Left ventricle myocardium superior (tissue), 1 donor: ENCODE measurements at places on chromosomes 7 and 10. TPM values are rescaled to one million over a fixed set of nuclear protein-coding genes. Genes with fewer than 3 reads are reported as not detected.

The CYP2E1 gene
- total RNA-seq: 0.69 TPM

GRCh38 chr7:27153526-27153925 lies 1.1 kb upstream of the HOXA3 start:
- no peak for DNase-seq

DNA sequence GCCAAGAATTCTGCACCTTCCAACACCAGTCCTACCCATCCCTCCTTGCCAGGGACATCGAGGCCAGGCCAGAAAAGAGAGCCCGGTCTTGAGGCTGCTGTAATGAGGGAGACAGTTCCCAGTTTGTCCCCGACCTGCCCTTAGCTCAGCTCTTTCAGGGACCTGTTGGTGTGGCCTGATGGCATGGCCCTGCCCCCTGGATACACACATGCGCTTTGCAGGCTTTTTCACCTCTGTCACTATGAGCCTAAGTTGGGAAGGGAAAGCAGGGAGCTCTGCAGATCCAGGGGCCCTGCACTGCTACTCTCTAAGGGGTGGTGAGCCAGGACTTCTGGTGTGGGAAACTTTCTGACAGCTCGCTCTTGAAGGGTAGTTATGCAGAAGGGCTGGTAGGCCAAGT lies 2.1 kb downstream of the SCD start:
- DNase-seq: no peak

- DNase-seq: no peak
Measured at GRCh38 chr10:553233-553632, 136.2 kb downstream of the DIP2C start.

DNA sequence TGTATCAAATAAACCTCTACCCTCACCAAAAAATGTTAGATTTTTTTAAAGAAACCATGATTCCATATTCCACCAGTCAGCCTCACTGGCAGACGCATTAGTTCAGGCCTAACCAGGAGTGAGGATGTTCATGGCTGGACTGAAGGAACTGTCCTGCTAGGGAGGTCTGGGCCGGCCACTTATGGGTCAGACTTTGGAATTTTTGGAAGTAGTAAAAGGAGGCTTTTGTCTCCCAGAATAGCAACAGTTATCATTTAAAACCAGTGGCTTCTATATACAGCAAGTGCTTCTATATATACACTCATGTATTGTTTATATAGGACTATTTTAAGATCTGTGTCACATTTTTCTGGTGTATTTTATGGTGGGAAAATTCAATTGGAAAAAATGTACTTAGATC lies 120.5 kb downstream of the CNNM2 start:
- no peak for DNase-seq

GRCh38 chr7:117020591-117020973 lies 67.3 kb downstream of the ST7 start:
- no peak for DNase-seq

GRCh38 chr7:24834128-24834798 lies 77.0 kb upstream of the GSDME start:
- no peak for DNase-seq

GRCh38 chr7:22016507-22016906 lies 70.8 kb upstream of the CDCA7L start:
- DNase-seq: no peak

DNA sequence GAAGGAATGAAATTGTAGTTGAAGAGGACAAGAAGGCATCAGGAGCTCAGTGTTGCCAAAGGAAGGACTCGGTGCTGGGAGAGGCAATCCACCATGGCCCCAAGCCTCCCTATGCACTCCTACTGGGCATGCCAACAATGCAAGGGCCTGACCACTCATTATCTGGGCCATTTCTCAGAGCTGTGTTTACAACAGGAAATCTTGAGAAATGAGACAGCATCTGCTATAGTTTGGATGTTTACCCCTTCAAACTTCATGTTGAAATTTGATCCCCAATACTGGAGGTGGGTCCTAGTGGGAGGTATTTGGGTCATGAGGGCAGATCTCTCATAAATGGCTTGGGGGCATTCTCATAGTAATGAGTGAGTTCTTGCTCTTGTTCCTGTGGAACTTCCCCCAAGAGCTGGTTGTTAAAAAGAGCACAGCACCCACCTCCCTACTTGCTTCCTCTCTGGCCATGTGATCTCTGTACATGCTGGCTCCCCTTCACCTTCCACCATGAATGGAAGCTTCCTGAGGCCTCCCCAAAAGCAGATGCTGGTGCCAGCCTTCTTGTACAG lies 50.8 kb upstream of the AOAH start:
- DNase-seq: no peak

DNA sequence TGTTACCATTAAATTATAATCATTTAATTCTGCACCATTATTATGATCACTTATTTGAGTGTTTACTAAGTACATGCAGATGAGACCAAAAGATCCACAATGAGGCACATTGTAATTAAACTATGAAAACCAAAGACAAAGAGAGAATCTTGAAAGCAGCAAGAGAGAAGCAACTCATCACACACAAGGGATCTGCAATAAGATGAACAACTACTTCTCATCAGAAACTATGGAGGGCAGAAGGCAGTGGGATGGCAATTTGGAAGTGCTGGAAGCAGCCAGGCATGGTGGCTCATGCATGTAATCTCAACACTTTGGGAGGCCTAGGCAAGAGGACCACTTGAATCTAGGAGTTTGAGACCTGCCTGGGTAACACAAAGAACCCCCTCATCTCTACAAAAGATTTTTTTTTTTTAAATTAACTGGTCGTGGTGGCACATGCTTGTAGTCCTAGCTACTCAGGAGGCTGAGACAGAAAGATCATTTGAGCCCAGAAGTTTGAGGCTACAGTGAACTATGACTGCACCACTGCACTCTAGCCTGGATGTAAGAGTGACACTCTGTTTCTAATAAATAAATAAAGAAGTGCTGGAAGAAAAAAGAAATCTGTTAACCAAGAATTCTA lies 47.7 kb downstream of the CDK6 start:
- no peak for DNase-seq

DNA sequence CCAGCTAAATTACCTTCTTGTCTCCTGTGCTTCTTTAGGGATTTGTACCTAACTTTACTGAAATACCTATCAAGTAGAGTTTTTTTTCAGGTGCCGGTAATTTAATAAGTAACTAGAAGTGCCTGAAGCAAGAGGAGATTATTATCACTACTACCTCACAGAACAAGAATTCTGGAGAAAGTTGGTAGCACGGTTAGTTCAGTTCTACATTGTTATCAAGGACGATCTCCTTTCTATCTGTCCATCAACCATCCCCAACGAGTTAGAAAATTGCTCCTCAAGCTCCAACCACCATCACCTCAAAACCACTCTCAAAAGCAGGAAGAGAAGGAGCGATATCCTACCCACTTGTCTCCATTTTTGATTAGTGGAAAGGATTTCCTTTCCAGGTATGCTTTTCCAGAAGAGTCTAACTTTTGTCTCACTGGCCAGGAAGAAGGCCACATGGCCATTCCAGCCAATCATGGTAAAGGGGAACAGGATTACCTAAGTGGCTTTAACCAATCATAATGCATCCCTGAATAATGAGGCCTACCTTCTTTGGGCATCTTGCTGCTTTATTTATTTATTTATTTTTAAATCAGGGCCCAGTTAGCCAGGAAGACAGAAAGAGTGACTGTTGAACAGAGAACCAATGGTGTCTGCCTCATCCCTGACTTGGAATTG lies 265.2 kb downstream of the SNX13 start:
- no peak for DNase-seq

DNA sequence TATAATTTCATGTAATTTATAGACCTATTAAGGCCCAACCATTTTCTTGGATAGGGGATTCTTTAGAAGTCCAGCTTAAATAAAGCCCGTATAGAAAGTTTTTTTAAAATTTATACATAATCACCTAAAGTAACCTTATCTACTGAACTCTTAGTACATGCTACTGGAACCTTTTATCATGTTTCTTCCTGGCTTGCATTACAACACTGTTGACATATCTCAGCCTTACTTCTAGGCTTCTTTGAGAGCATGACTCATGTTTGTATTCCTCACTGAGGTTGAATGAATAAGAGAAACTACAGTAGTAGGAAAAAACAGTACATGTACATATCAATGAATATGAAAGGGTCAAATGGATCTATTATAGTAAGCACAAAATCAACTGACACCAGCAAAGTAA lies 8.2 kb upstream of the MAGI2 start:
- no peak for DNase-seq

GRCh38 chr7:1073142-1073977 lies 14.6 kb upstream of the GPER1 start:
- DNase-seq: no peak

DNA sequence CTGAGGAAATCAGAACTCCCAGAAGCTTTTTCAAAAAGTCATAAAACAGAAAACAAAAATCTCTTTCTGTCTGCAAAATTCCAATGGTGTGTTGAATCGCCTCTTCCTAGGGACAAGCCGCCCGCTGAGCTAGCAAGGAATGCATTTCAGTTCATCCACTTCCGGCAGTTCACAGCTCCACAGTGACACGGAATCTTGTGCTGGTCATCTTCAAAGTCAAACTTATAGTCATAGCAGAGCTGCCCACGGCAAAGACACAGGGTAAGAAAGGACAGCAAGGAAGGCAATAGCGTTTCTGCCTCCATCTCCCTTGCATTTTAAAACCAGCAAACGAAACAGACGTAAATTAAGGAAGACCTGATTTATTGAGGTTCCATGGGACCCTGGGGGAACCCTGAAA lies 111.2 kb downstream of the GALNT11 start:
- DNase-seq: no peak
